ENCODE measurements at places on chromosomes 5 and 9.

DNA sequence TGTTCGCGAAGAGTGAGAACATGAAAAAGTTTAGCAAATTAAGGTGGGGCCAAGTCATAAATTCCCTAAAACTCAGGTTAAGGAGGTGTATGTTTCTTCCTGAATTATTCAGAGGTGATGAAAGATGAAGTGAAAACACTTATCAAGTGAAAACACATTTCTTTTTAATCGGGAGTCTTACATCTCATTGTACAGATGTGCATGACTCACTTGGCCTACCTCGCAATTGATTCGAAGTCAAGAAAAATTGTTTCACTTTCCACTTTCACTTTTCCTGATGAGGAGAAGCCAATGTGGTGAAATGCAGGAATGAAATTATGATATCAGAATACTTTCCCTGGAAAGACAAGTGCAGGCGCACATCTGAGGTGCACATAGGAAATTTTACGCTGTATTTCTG is 78.7 kb downstream of the SLC25A46 start:
- no peak for DNase-seq

- DNase-seq, result no peak
Measured at GRCh38 chr9:4620057-4620765, 41.9 kb upstream of the PLPP6 start.

GRCh38 chr5:132065951-132066701 is 5.7 kb downstream of the IL3 start:
- DNase-seq, result no peak

- no peak for DNase-seq
Measured at GRCh38 chr5:173032730-173033129, 23.4 kb upstream of the CREBRF start.

DNA sequence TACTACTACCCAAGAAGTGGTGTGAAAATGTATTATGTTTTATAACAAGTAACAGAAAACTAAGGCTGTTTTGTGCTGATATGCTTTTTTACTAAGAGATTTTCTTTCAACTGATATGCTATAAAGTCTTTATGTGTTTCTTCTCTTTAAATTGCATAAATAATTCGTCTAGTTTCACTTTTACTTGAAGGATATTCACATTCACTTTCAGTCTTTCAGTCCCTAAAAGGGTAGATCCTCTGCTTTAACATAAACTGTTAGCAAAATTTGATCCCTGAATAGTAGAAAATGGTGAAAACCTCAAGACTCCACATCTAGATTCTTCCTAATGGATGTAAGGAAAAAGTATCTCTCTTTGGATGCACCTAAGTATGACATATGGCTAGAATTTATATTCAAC is 69.0 kb upstream of the FST start:
- no peak for DNase-seq

Data from right forelimb (tissue), 1 donor.